ENCODE measurements at places on chromosomes 3 and 15.

DNA sequence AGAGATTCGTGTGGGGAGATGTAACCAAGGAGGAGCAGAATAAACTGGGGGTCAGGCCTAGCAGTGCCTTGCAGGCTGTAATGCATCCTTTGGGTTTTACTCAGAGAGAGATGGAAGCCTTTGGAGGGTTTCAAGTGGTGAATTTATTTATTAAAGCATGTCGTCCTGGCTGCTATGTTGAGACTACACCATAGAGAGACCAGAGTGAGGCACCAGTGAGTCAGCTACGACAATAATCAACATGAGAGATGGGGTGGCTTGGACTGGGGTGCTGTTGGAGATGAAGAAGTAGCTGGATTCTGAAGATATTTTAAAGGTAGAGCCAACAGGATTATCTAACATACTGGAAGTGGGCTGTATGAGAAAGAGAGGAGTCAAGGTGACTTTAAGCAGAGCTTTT, 335.3 kb upstream of the ARHGEF26 start:
- no peak for DNase-seq

- DNase-seq, result no peak
Measured at GRCh38 chr15:44315126-44315525, 26.6 kb downstream of the GOLM2 start.

GRCh38 chr3:132867526-132867925, 145.3 kb upstream of the NPHP3 start:
- no peak for DNase-seq

- peak; percentile 67 for DNase-seq
Measured at GRCh38 chr15:56244811-56245576, 1.3 kb upstream of the RFX7 start.

DNA sequence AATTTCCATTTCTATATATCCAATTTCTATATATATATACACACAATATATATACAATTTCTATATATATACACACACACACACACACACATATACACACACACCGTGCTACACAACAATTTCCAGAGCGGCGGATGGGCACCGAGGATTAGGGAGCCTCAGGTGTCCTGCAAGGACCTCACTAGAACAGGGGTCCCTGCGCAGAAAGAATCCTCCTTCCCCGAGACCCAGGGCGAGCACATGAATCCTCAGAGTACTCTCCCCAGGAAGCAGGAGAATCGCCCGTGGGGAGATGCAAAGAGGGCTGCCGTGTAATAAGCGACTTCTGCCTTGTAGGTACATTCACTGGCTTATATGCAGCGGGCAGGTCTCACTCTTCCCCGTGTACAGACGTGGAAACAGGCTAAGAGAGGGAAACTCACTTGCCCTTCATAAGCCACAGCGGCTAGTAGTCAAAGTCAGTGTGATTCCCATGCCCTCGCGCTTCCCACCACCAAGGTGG, 467 bp downstream of the PIF1 start:
- peak; percentile 18 for DNase-seq

GRCh38 chr15:101213570-101213969, 38.3 kb downstream of the CHSY1 start:
- DNase-seq, result no peak

- DNase-seq, result no peak
Measured at GRCh38 chr3:2513986-2514385, 415.3 kb downstream of the CNTN4 start.

GRCh38 chr3:40309925-40310695, 603 bp downstream of the EIF1B start:
- DNase-seq, result peak; percentile 51

DNA sequence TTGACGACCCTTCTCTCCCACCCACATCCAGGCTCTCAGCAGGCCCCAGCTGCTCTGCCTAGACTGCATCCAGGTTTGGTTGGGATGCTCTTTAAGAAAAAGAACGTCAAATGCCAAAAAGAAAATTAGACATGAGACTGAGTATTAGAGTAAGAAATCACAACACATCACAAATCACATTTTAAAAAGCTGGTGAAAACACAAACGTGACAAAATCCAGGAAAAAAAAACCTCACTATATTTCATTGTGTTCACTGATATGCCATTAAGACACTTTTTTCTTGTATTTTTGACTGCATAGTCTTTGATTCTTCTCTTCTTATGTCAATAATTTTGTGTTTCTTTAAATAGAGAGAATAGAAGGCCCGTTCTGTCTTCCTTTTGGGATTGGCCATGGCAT, 243.7 kb downstream of the TLE3 start:
- no peak for DNase-seq

- DNase-seq, result no peak
Measured at GRCh38 chr3:78402720-78403119, 1362.8 kb downstream of the ROBO2 start.

GRCh38 chr3:3065876-3066275, 44.3 kb downstream of the IL5RA start:
- no peak for DNase-seq

GRCh38 chr15:63763476-63764123, 70.1 kb downstream of the HERC1 start:
- DNase-seq, result no peak

DNA sequence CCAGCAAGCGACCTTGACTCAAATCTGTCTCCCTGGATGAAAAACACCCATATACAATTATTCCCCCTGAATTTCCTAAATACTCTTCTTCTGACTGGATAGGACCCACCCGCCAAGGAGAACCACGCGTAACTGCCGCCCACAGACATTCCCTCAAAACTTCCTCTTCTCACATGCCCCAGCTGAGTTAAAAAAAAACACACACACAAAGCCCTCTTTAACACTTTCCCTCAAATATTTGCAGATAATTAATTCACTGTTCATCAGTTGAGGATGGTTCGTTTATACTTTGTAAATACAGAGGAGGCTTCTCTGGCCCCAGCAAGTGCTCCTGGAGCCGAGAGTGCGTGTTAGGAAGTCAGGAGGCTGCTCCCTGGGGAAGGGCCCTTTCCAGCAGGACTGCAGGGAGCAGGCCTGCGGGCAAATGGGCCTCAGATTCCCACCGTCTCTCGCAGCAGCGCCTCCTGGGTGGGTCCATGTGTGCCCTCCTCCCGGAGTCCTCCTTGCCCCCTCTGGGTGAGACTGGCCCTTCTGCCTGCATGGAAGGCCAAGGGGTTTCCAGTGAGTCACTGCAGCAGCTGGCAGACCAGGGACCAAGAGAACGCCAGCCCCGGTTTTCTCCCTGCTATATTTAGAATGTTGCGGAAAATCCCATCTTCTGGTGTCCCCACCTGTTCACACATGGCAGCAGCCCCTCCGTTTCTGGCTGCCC, 46.8 kb downstream of the MGLL start:
- DNase-seq, result no peak

DNA sequence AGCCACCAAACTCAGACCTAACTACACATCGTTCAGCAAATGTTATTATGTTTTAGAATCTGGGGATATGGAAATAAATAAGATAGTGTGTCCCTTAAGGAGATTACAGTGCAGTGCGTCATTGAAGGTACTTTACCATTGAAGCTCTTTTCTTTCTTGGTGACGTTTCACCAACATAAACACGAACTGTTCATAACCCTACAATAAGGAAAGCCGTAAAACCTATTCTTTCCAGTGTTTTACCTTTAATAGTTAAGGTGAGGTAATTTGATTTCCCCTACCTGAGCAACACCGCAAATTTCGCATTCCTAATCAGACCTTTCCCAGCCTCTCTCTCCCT, 826 bp downstream of the CCDC66 start:
- DNase-seq, result no peak

- DNase-seq, result no peak
Measured at GRCh38 chr15:65920825-65921309, 51.6 kb downstream of the RAB11A start.

- DNase-seq, result no peak
Measured at GRCh38 chr3:72568083-72568482, 280.2 kb downstream of the SHQ1 start.

DNA sequence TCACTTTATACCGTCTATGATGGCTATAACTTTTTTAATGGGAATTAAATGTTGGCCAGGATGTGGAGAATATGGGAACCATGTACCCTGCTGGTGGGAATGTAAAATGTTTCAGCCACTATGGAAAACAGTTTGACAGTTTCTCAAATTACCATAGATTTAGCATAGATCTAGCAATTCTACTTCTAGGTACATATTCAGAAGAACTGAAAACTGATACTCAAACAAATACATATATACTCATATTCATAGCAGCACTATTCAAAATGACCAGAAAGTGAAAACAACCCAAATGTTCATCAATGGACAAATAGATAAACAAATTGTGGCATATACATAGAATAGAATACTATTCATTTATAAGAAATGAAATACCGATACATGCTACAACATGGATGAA, 539.4 kb downstream of the IGSF11 start:
- no peak for DNase-seq

DNA sequence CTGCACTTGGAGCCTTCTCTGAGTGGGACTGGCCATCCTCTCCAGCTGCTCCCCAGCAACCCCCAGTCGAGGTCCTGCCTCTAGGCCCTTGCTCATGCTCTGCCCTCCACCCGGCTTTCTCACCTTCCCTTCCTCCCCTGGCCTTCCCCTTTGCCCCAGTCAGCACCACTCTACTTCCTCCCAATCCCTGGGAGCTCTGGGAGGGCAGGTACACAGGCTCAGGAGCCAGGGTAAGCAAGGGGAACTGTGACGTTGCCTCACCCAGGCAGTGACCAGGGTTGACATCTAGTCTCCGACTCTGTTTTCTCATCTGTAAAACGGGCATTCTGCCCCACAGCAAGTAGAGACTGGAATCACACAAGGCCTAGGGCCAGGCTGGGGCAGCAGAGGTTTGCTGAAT, 66.6 kb upstream of the TMEM115 start:
- no peak for DNase-seq

DNA sequence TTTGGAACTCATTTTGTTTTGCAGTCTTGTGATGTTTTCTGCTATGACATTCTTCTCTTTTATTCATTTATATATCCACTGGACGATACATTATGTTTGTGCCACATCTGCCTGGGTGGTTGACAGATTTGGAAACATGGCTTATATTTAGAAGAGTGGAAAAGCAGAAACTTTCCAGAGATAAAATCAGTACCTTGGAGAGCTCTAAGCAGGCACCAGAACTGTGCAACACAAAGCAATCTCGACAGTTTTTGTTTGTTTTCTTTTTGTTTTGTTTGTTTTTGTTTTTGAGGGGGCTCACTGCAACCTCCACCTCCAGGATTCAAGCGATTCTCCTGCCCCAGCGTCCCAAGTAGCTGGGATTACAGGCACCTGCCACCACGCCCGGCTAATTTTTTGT, 45.5 kb downstream of the SYN2 start:
- no peak for DNase-seq
